Inflammatory macrophage (primary cell): ENCODE measurements at places on chromosomes 5 and 9.

- DNase-seq: no peak
These were observed 16.5 kb upstream of the SPARC start for GRCh38 chr5:151703227-151703626.

- DNase-seq: no peak
These were observed 408.4 kb upstream of the NMUR2 start for GRCh38 chr5:152813526-152813925.

DNA sequence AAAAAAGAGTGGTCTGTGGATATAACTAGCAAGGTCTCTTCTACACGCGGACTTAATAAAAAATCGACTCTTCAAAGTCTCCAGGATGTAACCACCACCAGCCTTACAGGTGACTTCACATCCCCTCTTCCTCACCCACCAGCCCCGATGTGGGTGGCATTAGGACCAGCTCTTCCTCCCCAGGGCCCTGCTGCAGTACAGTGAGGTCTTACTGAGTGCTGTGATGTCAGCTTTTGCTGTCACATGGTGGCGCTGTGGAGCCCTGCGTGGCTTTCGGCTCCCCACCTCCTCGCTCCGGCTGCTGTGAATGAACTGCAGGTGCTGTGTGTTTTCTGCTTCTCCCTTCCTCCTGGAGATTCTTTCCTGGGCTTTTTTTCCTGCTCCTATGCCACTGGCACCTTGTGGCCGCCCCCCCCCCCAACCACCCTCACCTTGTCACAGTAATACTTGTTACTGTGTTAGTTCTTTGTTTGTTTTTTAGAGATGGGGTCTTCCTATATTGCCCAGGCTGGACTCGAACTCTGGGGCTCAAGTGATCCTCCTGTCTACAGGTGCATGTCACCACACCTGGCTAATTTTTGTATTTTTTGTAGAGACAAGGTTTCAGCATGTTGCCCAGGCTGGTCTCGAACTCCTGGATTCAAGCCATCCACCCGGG, 15.8 kb upstream of the RAPGEF1 start:
- peak; percentile 86 for DNase-seq

- no peak for DNase-seq
These were observed 110.2 kb downstream of the NSG2 start for GRCh38 chr5:174155706-174156105.

DNA sequence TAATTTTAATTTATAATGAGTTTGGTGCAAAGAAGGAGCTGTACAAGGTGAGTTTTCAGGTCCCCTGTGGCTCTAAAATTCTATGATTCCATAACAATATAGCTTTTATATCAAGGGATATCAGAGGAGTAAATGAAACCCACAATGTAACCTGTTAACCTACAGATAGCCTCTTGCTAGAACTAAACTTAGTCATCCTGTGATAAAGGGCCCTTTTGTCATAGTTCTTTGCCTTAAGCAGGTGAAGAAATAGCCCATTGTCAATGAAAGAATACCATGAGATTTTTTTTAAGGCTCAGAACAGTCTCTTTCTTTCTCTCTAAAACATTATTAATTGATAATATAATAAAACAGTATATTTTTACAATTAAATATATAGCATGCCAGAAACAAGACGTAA, 127.8 kb downstream of the NFIB start:
- DNase-seq: no peak

- no peak for DNase-seq
These were observed 19.3 kb upstream of the TOR2A start for GRCh38 chr9:127754099-127755060.

GRCh38 chr5:179766021-179766725, 27.6 kb upstream of the LTC4S start:
- DNase-seq: peak; percentile 32

DNA sequence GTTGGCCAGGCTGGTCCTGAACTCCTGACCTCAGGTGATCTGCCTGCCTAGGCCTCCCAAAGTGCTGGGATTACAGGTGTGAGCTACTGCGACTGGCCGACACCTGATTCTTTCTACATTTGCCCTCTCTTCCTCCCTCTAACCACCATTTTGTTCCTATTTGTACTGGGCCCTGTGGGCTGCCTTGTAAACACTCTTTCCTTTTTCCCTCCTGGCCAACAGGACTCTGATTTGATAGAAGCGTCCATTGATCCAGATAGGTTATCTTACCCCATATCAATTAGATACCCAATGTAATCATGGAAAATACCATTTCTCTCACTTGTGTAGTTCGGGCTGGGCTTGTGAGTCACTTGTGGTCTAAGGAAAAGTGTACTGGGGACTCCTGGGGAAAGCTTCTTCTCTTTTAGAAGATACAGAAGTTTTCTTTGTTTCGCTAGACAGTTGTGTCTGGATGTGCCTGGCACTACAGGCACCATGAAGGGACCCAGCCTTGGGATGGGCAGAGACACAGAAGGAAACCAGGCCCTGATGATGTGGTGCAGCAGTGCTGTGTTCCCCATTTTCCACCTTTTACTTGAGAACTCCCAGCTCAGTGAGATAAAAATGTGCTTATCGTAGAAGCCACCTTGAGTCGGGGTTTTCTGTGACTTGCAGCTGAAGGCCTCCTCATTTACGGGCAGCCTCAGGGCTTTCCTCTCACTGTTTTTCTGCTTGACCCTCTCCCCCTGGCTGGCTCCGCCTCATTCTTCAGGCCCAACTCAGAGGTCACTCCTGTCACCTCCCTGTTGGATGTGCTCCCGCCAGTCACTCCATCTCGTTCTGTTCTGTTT, 32.8 kb upstream of the CPEB4 start:
- DNase-seq: no peak

DNA sequence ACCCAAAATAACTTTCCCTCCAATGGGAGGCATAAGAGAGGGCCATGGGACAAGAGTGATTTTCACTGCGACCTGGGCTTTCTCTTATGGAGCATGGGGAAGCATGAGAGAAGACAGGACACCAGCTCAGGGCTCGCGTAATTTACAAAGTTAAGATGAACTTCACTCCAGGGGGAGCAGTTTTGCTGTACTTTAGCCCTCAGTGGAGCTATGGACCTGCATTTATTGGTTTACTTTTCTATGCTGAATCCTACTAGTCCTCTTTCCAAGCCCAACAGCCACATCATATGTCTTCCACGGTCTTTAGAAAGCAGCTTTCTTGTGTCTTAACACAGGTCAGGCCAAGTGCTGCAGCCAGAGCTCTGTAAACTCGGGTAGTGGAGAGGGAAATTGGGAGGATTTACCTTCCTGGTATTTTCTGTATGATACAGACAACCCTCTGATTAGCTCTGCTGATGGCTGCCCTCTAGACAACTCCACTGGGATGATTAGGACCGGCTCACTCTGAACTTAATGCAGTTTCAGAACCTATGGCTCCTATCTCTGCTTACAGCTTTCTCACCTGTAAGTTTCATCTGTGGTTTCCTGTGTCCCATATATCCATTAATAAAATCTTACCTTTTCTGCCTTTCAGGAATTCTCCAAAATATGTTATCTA, 581.0 kb upstream of the RORB start:
- no peak for DNase-seq

GRCh38 chr5:104576677-104577076, 1014.1 kb upstream of the NUDT12 start:
- no peak for DNase-seq

DNA sequence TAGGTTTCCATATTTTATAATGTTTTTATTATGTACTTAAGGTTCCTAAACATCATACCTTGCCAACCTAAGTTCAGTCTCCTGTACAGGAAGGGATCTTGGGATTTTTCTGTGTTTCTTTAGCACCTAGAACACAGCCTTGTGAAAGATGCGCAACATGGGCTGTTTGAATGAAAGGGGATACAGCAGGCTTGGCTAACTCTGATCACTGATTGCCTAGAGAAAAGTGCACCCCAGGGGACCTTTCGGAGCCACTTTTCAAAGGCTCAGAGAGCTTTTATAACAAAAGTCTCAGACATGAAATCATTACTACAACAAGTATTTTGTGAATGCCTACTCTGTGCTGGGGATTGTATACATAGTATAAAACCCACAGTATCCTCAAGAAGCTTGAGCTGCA, 261.6 kb downstream of the BNC2 start:
- no peak for DNase-seq

- DNase-seq: no peak
These were observed 96.1 kb downstream of the JAKMIP2 start for GRCh38 chr5:147686421-147686820.

DNA sequence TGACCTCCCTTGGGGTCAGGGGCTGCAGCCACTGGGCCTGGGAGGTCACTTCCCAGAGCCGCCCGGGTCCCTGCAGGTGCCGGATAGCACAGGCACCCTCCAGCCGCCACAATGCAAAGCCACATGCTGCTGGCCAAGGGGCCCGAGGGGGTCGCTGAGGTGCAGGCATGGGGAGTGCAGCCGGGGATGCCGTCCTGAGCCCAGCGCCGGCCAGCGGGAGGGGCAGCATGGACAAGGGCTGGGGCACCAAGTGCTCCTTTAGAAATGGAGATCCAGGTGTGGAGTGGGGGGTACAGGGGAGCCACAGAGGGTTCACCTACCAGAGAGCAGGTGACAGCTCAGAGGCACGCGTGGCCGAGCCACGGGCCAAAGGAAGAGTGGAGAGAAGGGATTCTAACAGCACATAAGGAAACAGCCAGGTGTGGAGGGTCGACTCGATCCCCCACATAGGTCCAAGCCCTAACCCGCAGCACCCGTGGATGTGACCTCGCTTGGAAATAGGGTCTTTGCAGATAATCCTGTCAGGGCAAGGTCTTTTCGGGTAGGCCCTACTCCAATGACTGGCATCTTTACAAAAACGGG, 24.7 kb downstream of the ZDHHC11B start:
- no peak for DNase-seq

DNA sequence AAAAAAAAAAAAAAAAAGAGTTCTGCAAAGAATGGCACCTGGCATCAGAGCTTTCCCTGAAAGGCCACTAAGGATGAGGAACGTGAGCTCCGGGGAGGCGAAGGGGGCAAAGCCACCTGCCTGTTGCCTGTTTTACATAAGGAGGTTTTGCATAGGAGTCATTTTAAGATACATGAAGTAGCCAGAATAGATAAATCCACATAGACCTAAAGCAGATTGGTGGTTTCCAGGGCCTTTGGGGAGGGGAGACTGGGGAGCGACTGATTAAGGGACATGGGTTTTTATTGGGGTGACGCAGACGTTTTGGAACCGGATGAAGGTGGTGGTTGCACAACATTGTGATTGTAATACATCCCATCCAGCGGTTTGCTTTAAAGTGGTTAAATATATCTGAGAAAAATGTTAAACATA, 7.1 kb downstream of the NEK6 start:
- peak; percentile 38 for DNase-seq
